ENCODE measurements at places on chromosomes 7 and 10.

DNA sequence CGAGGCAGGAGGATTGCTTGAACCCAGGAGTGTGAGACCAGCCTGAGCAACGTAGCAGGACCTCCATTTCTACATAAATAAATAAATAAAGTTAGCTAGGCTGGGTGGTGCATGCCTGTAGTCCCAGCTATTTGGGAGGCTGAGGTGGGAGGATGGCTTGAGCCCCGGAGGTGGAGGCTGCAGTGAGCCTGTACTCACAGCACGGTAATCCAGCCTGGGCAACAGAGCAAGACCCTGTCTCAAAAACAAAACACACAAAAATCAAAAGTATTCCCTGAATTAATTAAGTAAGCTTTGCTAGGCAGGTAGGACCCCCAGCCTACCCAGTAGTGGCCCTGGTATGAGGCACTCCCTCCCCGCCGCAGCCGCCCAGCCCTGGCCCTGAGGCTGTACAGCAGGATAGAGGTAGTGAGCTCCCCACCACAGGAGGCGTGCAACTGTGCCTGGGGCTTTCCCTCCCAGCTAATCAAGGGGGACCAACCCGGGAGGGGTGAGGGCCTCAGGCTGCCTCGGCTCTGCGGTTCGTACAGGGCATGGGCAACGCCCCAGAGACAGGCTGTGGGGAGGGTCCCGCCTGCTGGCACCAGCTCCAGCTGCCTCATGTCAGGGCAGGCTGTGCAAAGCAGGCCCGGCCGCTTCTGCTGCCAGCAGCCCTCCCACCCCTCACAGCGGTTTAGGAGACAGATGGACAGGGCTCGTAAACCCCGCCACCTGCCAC lies 1.0 kb upstream of the CYP2W1 start:
- DNase-seq = no peak

DNA sequence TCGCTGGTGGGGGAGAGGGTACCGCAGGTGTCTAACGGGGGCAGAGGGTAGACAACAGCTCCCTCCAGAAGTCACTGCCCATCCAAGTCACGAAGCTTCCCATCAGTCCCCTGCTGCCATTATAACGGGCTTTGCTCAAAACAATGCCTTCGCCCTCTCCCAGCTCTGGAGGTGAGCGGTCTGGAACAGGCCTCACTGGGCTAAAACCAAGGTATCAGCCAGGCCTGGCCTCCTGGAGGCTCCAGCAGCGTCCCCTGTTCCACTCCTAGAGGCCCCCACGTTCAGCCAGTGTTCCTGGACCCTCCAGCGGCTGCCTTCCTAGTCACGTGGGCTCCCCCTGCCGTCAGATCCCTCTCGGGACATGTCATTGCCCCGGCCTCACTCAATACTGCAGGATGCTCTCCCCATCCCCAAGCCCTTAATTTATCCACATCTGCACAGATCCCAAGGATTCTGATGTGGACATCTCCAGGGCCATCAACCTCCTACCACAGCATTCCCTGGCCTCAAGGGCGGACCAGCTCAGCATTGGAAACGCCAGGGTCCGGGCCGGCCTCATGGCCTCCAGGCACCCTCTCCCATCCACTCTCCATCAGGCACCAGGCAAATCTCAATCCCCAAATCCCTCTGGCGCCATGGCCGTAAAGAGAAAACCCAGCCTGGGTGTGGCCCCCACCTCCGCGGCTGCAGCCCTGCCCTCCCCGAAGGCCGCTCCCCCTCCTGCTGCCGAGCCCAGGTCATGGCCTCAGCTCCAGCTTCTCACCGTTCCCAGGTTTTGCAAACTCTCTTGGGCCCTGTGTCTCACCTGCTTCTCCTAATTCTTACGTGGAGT lies 104.1 kb upstream of the FAM20C start:
- no peak for DNase-seq

DNA sequence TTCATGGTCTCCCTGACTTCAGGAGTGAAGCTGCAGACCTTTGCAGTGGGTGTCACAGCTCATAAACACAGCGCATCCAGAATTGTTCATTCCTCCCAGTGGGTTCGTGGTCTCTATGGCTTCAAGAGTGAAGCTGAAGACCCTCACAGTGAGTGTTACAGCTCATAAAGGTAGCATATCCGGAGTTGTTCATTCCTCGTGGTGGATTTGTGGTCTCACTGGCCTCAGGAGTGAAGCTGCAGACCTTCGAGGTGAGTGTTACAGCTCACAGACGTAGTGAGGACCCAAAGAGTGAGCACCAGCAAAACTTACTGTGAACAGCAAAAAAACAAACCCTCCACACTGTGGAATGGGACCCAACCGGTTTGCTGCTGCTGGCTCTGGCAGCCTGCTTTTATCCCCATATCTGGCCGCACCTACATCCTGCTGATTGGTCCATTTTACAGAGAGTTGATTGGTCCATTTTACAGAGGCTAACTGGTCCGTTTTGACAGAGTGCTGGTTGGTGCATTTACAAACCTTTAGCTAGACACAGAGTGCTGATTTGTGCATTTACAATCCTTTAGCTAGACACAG lies 308.8 kb downstream of the PTPRN2 start:
- no peak for DNase-seq

DNA sequence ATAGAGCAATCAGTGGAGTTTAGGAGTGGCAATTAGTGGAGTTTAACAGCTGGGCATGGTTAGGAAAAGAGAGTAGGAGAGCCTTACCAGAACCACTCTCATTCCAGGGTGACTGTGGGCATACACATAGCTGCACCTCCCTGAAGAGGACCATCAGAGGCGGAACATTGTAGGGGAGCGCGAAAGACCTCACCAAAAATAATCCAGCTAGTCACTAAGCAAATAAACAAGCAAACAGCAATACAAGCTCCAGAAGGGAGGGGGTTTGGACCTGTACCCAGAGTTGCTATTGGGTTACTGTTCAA lies 4.1 kb upstream of the NACAD start:
- DNase-seq = no peak

DNA sequence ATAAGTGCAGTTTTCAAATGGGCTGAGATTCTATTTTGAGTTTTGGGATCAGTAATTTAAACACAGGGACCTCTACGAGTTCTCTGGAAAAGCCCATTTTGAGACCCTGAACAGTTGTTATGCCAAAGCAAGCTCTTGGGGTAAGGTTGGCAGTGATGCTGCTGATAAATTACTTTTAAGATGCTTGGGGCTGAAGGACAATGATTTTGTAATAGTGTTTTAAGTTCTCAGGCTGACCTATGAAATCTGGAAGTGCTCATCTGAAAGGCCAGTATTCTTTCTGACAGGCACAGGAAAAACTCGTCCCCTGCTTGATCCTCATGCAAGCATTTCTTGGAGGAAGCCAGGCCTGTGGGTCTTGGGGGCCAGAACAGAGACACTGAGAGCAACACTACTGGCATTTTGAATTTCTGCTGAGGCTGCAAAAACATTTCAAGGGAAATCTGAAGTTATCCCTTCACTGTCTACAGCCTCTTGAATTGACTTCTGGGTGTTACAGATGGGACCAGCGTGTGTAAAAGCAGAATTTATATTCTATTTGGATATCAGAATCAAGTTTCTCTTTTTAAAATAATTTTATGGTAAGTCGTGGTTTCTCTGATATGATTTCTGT lies 79.7 kb downstream of the AUTS2 start:
- no peak for DNase-seq

- DNase-seq = no peak
Observed at GRCh38 chr10:107733328-107734130, 569.0 kb upstream of the SORCS1 start.

DNA sequence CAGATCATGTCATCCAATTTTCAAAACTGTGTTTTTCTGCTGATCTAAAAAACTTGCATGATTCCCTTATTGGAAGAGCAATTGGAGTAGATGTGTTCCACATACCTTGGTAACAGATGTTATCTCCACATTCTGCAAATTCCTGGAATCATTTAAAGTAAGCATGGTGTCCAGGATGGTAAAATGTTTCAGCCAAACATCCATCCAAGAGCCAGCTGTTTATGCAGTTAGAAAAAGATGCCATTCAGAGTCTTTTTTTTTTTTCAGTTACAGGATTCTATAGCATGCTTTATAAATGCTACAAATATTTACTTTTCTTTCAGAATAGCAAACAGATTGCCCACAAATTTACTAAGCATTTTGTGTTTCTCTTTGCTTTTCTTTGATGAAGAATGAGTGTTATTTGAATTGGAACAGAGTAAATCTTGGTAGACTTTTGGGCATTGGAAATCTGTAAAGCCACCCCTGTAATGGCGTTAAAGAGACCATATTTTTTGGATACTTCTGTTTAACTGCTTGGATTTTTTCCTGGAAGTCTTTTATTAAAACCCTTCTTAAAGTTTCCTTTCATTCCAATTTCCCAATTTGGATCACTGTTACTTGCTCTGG lies 149.8 kb downstream of the GNAT3 start:
- DNase-seq = no peak

GRCh38 chr10:129963641-129964501 lies at the start of gene EBF3:
Gene EBF3, minus strand, starts transcription at chr10:129964274. Its CDS starts 506 bp downstream, at chr10:129963768.
- peak; percentile 16 for DNase-seq

- DNase-seq = no peak
Observed at GRCh38 chr7:7529328-7529727, 6.3 kb downstream of the COL28A1 start.

DNA sequence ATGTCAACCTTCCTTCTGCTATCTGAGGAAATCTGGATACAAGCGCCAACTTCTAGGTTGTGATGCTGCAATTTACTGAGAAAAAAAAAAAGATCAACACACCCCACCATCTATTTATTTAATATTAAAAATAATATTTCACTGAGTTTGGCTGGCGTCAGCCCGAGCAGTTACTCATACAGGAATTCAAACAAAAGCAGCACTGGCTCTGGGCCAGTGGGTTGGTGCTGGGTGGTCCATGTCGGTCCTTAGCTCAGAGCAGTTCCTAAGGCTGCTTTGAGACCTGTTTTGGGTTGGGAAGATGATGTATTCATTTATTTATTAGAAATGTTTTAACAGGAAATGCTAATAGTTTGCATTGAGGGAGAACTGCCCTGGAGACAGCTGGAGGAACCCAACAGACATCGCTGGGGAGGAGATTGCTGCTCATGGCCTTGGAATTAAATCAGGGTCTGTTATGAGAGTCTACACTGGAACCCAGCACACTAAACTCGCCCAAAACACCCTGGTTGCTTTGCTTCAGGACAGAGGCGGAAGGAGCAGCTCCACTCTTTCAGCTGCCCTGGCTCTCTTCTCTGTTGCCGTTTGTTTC lies 36.3 kb upstream of the GOT1 start:
- no peak for DNase-seq

GRCh38 chr7:44062903-44063295 lies 2.5 kb downstream of the PGAM2 start:
- no peak for DNase-seq

- no peak for DNase-seq
Observed at GRCh38 chr7:159197066-159197975, 52.7 kb upstream of the VIPR2 start.

GRCh38 chr10:12703126-12703525 lies 298.4 kb downstream of the CCDC3 start:
- DNase-seq = no peak

DNA sequence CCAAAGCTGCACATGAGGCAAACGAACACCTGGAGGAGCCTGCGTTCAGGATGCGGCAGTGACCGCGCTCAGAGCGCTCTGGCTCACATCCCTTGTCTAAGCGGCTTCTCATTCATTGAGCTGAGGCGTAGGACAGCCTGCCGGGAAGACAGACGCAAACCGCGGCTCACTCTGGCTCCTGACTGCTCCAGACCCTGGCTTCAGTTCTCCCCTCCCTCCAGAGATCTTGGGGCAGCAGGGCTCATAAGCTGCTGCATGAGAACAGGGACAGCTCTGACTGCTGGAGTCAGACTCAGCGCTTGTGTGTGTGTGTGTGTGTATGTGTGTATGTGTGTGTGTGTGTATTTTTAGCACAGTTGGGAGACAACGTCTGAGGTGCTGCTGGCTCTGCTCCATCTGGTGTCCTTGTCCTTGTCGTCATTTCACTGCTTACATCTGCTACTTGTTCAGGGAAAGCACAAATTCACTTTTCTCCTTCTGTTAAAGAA lies 15.8 kb upstream of the LYZL2 start:
- DNase-seq = no peak

GRCh38 chr7:2359610-2360009 lies 5.0 kb downstream of the EIF3B start:
- no peak for DNase-seq

- no peak for DNase-seq
Observed at GRCh38 chr7:22645418-22646181, 81.4 kb upstream of the IL6 start.

DNA sequence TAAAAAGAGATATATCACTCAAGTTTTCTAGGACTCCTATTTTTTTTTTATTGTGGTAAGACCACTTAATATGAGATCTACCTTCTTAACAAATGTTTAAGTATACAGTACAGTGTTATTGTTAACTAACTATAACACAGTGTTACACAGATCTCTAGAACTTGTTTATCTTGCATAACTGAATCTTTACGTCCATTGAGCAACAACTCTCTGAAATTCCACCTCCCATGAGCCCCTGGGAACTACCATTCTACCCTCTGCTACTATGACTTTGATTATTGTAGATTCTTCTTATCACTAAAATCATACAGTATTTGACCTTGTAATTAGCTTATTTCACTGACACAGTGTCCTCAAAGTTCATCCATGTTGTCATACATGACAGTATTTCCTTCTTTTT lies 22.5 kb upstream of the REEP3 start:
- no peak for DNase-seq

DNA sequence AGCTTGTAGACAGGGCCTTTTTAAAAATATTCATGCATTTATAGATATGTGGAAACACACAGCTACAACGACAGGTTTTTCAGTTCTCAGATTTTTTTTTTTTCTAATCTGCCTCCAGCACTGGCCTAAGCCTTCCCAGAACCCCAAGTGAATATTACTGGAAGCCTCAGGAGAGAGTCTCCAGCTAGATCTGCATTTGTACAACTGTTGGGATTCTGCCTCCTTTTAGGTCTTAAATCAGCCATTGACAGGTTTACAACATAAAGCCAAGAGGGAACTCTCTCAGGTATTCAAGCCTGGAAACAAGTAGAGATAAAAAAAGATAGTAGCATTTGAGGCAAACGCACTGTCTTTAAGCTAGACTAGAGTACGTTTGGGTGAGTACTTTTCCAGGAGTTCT lies 275.8 kb downstream of the ANKRD30A start:
- DNase-seq = no peak

DNA sequence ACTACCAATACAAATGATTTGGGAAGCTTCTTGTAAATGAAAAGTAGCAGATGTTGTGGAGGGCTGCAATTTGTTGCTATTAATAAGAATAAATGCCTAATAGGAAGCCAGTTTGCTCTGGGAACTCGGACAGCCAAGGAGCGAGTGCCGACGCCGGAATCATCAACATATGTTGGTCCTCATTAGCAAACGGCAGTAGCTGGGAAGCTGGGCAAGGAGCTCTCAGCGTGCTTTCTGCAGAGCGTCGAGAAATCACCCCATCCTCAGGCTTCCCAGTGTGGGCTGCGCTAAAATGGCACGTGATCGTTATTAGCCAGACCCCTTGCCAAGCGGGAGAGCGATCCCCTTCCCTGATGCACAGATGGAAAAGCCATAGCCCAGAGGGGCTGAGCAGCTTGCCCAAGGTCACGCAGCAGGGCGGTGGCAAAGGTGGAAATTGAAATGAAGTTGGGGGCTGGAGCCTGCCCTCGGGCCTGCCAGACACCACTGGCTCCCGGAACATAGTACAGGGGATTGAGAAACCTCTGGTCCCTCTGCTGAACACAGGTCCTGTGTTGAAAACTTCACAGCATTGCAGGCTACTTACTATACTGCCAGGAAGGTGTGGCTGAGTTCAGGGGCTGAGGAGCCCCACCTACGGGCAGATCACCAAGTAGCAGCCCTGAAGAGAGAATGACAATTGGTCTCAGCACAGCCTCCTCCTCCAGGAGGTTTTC lies 326.9 kb downstream of the PLXNA4 start:
- DNase-seq = no peak
